ENCODE measurements at places on chromosomes 12 and 14.

- DNase-seq = no peak
Observed at GRCh38 chr12:101876322-101876860, 989 bp upstream of the DRAM1 start.

DNA sequence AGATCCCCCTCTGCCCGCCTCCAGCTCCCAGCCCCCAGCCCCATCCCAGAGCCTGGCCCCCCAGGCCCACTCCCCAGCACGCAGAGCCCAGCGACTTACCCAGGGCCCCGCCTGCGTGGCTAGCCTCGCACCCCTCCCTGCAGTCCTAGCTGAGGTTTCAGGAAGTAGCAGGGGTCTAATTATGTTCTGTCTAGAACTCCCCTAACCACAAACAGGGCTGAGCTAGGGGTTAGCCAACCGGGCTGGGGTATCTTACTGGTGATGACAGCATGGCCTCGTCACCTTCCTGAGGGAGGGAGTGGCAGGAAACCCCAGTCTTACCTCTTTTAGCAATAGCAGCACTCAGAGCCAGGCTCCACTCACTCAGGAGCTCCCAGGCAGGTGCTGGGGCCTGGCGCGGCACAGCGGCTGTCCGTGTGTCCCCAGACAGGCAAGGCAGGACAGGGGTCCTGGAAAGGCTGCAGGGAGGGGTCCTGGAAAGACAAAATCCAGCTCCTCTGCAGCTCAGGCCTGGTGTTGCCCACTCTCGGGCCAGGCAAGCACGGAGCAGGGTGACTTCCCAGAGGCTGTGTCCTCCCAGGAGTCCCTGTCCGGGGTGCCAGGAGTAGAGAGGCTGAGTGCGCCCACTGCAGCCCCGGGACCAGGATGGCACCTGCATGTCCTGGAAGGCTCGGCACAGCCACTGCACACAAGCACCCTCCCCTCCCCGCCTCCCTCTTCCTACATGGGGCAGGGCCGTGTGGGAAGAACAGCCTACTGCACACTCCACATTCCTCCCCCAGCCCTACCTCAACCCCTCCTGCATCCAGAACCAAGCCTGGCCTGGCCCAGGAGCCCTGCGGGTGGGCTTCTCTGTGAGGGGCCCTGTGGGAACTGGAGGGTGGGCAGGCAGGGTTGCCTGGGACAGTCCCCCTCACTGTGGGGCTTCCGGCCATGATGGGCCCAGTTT lies at the start of gene GPR132:
TSS of gene GPR132 (minus strand) at position 151 of the 949 bp plus-strand sequence. CDS start 10,010 bp downstream, outside the sequence.
- DNase-seq = no peak

- DNase-seq = no peak
Observed at GRCh38 chr12:58655375-58655774, 264.9 kb downstream of the LRIG3 start.

DNA sequence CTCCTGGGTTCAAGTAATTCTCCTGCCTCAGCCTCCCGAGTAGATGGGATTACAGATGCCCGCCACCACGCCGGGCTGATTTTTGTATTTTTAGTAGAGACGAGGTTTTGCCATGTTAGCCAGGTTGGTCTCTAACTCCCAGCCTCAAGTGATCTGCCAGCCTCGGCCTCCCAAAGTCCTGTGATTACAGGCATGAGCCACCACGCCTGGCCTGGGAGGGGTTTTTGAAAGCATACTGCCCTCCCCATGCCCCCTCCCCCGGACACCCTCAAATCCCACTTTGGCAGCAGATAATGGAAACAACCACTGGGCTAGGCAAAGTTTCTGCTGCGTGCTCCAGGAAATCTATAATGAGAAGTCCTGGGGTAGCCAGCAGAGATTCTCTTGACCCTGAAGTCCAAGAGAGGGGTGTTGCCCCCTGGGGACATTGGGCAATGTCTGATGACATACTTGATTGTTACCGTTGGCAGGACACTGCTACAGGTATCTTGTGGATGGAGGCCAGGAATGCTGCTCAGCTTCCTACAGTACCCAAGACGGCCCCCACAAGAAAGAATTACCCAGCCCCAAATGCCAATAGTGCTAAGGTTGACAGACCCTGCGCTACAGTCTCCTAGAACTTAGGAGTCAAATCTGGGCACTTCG lies 18.7 kb upstream of the FBXO21 start:
- no peak for DNase-seq

GRCh38 chr14:31659278-31659677 lies 98.1 kb downstream of the NUBPL start:
- no peak for DNase-seq

DNA sequence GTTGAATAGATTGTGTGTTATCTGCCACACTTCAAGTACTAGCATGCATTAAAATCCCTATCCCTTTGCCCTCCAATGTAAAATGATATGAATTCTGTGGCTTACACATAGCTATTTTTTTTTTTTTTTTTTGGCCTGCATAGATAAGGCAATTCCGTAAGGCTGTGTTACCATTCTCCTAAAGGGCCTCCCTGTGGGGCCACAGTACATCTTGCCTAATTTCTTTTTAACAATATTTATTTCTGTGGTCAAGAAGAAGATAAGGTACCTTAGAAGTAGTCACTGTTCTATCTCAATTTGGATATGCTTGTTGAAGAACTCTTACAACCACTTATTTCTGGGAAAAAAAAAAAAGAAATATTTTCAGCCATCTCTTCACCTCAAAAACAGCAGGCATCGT lies 19.8 kb downstream of the FLRT2 start:
- DNase-seq = no peak

DNA sequence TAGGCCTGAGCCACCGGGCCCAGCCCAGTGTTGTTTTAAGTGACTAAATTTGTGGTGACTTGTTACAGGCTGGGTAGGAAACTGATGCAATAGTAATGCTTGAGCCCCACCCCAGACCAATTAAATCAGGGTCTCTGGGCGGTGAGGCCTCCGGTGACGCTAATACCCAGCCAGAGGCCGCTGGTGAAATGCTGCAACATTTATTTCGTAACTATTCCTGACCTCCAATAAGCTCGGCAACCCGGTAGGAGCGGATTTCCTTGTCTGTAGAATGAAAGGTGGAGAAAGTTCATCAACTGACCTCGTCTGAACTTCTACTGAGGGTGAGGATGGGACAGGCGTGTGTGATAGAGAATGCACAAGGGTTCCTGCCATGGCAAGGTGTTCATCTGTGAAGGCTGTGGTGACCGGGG lies 42.3 kb downstream of the FZD10 start:
- DNase-seq = no peak

DNA sequence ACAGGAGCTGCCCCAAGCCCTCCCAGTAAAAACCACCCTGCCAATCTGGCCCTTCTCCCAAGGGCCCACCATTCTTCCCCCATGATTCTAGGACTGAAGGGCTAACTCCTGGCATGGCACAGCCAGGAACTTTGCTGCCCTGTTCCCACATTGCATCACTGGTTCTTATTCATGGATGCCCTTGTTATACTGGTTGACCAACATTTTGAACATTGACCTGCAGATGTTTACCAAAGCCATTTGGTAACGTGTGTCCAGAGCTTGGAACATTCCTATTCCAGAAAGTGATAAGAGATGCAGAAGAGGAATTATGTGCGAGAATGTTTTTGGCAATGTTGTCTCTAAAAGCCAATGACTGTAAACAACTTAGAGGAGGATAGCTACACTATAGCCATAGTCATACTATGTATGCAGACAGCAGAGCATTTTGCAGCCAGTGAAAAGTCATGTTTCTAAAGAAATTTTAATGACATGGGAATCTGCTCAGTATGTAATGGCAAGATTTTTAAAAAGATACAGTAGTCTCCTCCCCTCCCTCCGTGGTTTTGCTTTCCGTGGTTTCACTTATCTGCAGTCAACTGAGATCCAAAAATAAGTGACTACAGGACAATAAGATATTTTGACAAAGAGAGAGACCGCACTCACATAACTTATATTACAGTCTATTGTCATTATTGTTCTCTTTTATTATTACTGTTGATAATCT lies 108.8 kb downstream of the DAAM1 start:
- no peak for DNase-seq

- DNase-seq = no peak
Observed at GRCh38 chr14:92352158-92352985, 29.4 kb downstream of the SLC24A4 start.

DNA sequence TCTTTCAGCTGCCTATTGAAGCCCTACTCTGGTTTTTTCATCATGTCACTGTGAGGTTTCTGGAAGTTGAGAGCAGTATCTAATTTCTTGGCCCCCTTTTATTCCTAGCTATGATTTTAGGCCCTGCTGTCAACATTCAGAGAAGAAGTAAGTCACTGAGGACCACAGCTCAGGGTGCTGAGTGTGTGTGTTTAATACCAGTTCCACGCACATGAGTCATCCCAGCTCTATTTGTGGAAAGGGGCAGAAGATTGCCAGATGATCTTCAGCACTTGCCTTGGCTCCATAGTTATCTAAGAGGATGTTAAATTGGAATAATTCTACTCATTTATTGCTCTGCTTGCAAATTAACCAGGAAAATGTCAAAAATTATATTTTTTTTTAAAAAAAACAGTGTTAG lies 65.5 kb upstream of the SLC38A4 start:
- no peak for DNase-seq

Measured in tibial nerve (tissue), 4 donors.